Dermis microvascular lymphatic vessel endothelial cell (primary cell): ENCODE measurements at places on chromosomes 1 and 21. TPM values are rescaled to one million over a fixed set of nuclear protein-coding genes. Genes with fewer than 3 reads are reported as not detected.
A peak's percentile ranks its signal among the peaks of the same experiment; 100 is the strongest.

- DNase-seq = no peak
Observed at GRCh38 chr1:206816390-206817287, 44.3 kb upstream of the IL10 start.

DNA sequence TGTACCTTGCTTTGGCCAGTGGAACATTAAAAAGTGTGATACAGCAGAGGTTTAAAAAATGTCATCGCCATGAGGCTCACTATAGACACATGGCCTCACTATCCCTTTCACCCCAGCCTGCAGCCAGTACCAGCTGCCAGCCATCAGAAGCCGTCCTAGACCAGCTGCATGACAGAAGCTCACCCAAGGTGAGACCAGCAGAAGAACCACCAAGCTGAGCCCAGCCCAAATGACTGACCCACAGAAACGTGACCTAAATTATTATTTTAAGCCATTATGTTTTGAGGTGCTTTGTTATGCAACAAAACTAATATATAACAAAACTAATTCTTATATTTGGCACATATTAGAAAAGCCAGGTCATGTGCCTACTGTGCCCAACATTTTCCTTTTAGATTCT is 91.1 kb downstream of the KCNN3 start:
- DNase-seq = no peak

DNA sequence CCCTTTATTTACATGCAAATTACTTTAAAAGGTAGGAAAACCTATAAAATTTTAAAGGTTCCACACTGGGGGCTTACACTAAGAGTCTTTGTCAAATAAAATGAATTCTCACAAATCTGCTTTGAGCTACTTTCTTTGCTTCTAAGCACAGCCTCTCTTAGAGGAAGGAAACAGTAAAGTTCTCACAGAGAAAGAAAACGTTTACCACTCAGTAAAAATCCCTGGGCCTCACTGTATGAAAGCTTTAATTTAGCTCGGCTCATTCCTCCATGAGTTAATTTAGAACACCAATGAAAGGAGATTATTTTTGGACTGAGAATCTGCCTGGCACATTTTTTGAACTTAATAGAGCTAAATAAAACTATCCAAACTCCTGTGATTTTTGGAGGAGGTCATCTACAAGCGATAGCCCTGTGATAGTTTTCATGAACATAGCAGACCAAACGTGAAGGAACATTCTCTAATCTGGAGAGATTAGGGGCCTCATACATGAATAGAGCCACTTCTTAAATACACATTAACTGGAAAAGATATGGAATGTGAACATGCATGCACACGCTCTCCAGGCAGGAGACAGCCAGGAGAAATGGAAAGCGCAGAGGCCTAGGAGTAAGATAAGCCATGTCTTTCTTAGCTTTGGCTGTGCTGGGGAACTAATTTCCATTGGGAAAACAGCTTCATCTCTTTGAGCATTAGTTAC is 32.8 kb downstream of the PRRX1 start:
- DNase-seq = no peak

GRCh38 chr1:68366572-68366971 is 83.2 kb downstream of the RPE65 start:
- no peak for DNase-seq

- DNase-seq = no peak
Observed at GRCh38 chr1:110505596-110505995, 13.4 kb downstream of the KCNA10 start.

GRCh38 chr1:41478118-41478748 is 6.2 kb downstream of the EDN2 start:
- no peak for DNase-seq

- DNase-seq = no peak
Observed at GRCh38 chr1:3733883-3734589, 18.2 kb upstream of the CCDC27 start.

GRCh38 chr1:183887826-183888819 is 83.2 kb downstream of the RGL1 start:
- DNase-seq = peak; percentile 62

DNA sequence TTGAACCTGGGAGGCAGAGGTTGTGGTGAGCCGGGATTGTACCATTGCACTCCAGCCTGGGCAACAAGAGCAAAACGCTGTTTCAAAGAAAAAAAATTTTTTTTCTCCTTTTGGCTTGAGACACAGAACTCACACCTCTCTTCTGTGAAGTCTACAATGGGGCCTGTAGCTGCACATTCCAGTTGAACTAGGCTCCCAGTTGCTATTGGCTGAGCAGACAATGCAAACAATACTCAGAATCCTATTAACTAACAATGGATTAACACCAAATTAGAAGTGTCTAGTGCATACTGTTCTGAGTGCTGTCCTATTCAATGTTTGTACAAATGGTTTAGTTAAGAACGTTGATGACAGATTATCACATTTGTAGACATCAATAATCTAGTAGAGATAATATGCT is 17.6 kb upstream of the MCL1 start:
- DNase-seq = no peak

- DNase-seq = peak; percentile 57
Observed at GRCh38 chr1:224433041-224433691, 1.4 kb downstream of the WDR26 start.

DNA sequence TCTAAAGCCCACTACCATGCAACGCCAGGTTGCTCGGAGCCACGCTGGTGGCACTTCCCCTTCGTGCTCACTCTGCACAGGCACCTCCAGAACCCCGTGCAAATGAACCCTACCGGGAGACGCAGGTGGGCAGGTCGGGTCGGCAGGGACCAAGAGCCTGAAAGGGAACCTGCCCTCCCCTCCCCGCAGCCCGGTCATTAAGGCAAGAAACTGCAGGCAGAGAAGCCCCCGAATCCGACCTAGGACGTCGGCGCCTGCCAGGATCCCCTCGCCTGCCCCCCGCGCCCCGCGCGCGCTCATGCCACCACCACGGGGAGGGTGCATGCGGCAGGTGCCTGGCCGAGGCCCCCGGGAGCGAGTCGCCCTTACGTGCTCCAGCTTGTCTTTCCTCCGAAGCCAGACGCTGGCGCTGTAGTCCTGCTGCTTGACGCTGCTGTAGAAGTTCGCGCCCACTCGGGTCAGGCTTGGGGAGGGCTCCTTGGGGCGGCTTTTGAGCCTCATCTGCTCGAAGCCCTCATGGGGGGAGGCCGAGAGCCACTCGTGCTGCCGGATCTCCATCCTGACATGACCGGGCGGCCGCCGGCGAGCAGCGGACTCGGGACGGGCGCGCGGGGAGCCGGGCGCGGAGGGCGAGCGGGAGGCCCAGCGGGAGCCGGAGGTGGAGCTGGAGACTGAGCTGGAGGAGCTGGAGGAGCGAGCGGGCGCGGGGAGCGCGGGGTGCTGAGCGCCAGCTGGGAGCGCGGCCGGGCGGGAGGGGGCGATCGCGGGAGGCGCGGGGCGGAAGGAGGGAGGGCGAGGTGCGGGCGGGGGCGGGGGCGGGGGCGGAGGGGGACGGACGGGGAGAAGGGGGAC is 552 bp downstream of the PLD5 start:
- peak; percentile 9 for DNase-seq

- DNase-seq = peak; percentile 89
Observed at GRCh38 chr1:180026556-180026955, 71.9 kb downstream of the CEP350 start.

DNA sequence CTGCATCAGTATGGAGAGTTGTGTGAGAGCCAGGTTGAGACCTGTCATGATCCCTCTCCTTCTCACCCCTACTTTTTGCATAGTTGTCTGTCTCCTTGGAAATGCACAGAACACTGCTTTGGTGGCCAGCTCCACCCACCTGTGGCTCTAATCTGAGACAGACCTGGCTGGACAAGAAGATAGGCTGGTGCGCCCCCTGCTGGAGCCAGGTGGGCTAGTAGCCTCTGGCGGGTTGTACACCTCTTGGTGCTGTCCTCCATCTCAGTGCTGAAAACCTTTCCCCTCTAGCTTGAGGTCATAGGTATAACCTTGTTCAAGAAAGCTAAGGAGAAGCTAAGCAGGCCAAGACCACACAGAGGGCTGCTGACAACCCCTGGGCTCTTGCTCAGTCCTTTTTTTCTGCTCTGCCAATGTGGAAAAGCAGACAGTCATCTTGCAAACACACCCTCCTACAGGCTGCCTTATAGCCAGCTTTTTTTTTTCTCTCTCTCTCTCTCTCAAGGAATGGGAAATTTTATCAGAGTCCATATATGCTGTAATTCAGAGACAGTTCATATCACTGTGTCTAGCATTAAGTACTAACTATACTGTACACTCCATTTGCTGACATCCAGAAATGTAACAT is 58.8 kb upstream of the SPATA6 start:
- DNase-seq = peak; percentile 27

- peak; percentile 35 for DNase-seq
Observed at GRCh38 chr1:243837907-243838535, 12.0 kb downstream of the AKT3 start.

DNA sequence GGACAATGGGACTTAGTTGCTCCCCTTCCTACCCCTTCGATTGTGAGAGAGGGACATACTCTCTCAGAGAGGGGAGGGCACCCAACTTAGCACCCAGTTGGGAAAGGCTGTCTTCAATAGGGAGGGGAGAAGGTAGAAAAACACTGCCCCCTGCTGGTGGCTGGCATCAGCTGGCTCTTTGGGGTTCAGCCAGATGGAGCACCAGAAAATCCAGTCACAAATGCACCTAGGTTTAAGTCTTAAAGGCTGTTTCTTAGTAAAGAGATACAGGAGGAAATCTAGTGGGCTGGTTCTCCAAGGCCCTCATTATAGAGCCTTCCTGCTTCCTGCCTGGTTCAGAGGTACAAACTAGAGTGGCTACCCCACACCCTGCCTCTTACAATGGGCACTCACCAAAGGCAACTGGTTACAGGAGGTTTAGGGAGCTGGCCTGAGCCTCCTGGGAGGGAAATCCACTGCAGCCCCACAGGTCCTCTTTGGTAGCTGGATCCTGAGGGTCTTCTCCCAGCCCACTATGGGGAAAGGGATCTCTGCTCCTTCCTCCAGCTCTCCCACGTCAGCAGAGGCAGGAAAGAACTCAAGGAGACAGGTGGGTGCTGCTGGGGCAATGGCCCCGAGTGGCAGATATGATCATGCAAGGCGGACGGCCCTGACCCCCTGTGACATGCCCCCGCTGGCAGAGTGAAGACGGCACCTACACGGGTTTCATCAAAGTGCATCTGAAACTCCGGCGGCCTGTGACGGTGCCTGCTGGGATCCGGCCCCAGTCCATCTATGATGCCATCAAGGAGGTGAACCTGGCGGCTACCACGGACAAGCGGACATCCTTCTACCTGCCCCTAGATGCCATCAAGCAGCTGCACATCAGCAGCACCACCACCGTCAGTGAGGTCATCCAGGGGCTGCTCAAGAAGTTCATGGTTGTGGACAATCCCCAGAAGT is 28.3 kb downstream of the EIF2D start:
- peak; percentile 41 for DNase-seq

DNA sequence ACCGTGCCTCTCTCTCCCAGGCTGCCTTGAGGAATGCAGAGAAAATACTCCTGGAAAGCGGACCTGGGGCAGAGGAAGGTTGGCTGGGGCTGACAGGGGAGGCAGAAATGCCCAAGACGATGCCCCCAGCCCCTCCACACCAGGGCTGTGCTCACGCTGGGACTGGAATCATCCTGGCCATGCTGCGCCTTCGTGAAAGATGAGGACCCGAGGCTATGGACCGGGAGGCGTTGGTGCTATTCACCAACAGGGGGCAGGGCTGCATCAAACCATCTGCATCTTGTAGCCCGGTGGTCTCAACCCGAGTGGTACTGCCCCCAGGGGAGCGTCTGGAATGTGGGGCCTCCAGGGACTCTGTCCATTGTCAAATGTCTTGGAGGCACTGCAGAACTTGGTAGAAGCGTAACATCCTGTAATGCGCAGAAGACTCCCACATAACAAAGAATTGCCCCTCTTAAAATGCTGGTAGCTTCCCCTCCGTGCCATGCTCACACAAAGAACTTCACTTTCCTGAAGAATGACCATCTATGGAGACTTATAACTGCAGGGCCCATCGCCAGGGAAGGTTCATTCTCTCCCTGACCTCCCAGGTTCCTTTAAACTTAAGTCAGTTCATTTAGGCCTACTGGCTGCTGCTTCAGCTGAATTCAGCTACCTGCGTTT is 251.2 kb downstream of the RRAGC start:
- DNase-seq = peak; percentile 40

DNA sequence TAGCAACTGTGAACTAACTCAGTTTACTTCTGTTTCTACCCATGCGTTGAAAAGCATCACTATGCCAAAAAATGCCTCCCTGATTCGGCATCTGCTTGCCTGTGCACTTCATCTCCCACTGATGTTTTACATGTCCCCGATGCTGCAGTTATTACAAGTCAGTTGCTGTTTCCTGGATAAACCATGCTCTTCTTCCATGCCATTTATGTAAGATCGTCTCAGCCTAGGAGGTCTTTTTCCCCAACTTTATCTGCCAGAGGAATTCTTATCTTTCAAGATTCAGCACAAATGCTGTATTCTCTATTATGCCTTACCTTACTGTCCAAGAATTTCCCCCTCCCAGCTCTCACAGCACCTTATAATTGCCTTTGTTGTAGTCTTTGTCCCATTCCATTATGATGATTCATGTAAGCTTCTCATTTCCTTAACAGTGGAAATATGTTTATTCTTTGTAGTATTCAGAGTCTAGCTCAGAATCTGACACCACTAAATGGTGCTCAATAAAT is 30.0 kb downstream of the PRKACB start:
- peak; percentile 89 for DNase-seq

GRCh38 chr1:11245904-11246719 is 16.2 kb downstream of the MTOR start:
- no peak for DNase-seq

ATP6V1G3 gene
- total RNA-seq = 0.25 TPM in 1 of 2 replicates, not detected in the other

SYNC gene
- 11.7 and 14.7 TPM in 2 replicates for total RNA-seq

MAN1A2 gene
- 33.9 and 38.2 TPM in 2 replicates for total RNA-seq
